Dermis blood vessel endothelial cell (primary cell): ENCODE measurements at places on chromosomes 4 and X.

DNA sequence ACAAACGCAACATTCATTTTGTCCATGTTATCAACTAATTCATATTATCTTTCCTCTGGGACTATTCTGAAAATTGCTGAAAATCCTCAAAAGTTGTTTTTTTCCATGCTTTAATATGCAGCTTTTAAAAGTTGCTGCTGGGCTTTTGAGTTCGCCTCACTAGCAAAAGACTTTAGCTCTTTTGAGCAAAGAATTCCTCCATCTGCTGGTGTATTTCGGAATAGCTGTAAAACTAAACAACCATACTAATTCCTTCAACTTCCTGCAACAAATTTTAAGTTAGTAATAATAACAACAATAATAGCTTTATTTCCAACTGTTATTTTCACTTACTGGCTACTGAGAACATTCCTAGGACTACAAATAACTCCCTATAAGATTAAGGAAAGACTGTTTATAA is 124.5 kb upstream of the PLAC1 start:
- peak; percentile 64 for DNase-seq

GRCh38 chr4:76752861-76753501 is 145.0 kb downstream of the SOWAHB start:
- peak; percentile 75 for DNase-seq

- no peak for DNase-seq
Measured at GRCh38 chr4:6147441-6147840, 52.9 kb downstream of the JAKMIP1 start.

GRCh38 chr4:183950536-183950935 is 45.4 kb downstream of the STOX2 start:
- DNase-seq: no peak

DNA sequence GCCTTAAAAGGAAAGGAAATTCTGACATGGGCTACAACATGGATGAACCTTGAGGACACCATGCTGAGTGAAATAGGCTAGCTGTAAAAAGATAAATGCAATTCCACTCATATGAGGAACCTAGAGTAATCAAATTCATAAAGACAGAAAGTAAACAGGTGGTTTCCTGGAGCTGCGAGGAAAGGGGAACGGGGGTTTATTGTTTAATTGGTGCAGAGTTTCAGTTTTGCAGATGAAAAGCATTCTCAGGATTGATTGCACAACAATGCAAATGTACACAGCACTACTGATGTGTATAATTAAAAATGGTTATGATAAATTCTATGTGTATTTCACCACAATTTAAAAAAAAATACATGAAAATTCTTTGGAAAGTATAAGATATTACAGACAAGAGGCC is 24.0 kb downstream of the PLRG1 start:
- no peak for DNase-seq

DNA sequence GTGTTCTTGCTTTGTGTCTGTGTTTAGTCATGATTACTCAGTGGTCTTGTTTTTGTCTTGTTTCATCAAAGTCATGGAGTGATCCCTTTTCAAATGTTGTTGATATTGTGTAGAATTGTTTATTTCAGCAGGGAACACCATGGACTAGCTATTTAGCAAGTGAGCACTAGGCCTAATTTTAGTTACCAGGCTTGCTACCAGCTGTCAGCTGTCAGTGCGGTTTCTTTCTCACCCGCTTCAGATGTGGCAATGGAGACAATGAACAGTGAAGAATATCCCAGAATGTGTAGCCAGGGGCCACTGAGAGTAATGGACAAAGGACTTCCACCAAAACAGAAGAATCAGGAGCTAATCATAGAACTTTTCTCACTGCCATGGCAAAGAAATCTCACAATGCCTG is 432.8 kb upstream of the FMR1 start:
- no peak for DNase-seq

DNA sequence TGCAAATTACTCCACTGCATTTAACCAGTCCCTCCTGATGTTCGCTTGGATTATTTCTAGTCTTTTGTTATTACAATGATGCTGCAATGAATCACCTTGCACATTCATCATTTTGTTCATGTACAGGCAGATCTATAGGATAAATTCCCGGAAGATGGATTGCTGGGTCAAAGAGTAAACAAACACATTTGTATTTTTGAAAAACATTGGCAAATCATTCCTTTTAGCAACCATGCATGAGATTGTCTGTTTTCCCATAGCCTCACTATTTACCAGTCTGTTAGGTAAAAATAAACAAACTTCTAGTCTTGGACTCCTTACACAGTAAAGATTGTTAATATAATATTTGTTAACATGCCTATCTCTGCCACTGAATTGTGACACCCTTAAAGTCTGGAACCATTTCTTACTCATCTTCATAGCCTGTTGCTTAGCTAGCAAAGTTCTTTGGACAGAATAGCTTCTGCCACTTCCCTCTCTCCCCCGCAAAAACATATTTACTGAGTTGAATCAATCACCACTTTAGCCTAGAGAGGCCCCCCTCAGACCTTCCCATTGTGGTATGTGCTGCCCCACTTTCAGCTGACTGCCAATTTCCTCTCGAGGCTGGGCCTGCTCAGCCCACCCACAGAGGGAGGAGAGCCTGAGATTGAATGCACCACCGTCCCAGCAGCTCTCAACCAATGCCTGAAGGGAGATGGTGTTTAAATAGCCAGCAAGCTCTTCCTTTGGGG is 108.4 kb upstream of the ATXN3L start:
- DNase-seq: peak; percentile 53
